Fibroblast of gingiva (primary cell): ENCODE measurements at places on chromosomes 4 and X.

- no peak for DNase-seq
Observed at GRCh38 chr4:140059159-140059558, 94.8 kb downstream of the MAML3 start.

GRCh38 chr4:53281438-53281837 is 84.4 kb downstream of the SCFD2 start:
- DNase-seq, result peak; percentile 43

- DNase-seq, result no peak
Observed at GRCh38 chr4:30718641-30719453, 1.3 kb upstream of the PCDH7 start.

DNA sequence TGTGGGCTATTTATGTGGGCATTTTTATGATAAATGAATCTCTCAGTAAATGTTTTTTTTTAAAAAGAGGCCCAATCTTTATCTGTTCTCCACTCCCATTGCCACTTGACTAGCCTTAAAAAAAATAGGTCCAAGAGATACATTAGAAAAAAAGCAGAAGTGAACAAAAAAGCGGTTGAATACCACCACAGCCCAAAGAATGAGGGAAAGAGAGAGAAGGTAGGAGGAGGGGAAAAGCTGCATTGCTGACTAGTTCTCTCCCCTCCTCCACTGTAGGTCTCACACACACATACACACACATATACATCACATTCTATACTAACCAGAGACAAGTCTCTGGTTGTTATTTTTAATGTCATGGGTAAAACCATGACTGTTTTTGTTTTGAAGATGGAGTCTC is 95.8 kb upstream of the IL13RA1 start:
- no peak for DNase-seq

GRCh38 chr4:128470492-128471053 is 183.0 kb upstream of the PGRMC2 start:
- DNase-seq, result no peak

DNA sequence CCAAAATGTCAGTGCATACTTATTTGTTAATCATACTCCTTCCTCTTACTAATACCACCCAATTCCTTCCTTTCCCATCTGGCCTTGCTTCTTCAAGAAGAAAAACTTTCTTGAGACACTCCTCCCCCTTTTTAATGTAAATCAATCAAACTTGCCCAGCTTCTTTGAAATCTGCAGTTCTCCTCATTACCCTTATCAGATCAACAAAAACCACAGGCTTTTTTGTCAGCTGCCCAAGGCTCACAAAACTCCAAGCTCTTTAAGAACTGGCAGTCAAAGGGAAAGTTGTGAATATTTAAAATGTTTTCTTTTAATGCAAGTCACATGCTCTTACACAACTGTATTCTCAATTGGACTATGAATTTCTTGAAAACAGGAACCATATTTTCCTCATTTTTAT is 11.3 kb upstream of the MYOZ2 start:
- peak; percentile 6 for DNase-seq

DNA sequence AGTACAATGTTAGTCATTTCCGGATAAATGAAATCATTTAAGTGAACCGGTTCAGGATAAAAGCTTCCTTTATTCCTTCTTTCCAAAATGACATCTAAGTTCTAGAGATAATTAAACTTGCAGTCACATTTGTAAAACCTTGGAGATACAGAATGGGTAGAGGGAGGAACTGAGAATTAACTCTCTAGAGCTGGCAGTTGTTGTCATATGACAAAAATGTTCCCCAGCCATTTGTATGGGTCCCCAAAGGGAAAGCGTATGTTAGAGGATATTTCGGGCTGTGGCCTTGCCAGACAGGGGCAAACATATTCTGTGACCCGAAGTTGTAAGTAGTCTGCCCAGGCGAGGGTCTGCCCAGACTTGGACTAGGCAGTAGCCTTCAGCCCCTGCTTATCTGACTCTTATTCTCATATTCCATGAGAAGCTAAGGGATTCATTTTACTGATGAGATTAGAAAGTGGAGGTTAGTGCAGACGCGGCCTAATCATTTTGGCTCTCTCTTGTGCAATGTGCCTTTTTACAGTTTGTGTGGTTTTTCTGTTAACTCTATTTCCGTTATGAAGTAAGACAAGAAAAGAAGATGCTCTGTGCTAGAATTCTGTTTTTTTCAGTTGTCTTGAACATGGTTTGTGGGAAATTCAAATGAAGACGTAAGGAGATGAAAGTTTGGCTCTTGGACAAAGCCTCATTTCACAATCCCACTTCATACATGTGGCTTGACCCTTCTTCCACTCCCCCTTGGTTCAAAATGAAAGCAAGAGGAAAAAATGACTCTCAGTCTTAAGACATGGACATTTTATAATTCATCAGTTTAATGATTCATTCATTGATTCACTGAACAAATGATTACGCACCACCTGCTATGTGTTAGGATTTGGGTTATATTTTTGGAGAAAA is 2394.2 kb upstream of the AGA start:
- no peak for DNase-seq

DNA sequence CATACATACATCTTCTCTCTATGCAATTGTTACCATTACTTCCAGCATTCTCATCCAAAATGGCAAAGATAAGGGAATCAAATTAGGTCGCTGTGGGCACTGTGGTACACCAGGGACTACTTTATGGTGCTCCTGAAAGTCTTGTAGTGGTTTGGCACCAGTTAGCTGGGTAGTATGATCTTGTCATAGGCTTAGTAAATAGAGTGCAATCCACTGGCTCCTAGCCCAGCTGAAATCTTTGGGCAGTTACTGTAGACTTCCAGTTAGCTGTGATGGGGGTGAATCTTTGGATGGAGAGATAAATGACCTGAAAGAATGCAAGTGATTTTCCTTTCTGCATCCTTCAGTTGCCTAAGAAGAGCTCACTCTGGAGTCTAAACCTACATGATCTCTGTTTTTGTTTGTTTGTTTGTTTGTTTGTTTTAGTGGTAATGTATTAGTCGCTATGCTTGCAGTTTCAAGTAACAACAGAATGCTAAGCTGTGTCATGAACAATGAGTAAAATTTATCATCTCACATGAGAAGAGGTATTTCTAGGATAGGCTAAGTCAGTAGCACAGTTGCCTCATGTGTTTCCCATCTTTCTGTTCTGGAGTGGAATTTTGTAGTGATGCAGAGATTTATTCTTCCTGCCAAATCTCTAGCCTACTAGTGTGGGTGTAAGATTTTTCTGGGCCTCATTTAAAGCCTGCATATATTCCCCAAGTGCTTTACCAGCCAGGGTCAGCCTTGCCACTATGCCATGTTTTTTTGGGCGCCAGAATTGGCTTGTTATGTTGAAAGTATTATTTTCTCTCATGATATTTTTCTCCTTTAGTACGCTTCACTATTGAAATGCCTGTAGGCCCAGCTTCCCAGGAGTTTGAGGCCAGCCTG is 24.2 kb downstream of the HERC3 start:
- DNase-seq, result peak; percentile 93

DNA sequence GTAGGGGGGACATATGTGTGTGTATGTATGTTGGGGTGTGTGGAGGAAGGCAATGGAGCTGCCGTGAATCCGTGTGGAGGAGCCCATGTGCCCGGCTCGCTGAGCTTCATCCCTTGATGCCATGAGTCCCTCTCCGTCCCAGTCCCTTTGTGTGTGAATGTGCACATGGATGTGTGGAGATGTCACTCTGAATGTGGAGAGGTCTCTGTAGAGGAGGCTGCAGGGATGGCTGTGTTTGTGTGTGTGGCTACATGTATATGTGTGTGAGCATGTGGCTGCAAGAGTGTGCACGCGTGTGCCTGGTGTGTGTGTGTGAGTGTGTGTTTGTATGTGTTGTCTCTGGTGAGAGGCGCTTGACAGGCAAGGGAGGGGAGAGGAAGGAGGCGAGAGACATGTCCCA is 1.3 kb downstream of the DLG3 start:
- no peak for DNase-seq

GRCh38 chrX:2313864-2314640 is 186.7 kb downstream of the DHRSX start:
- no peak for DNase-seq

DNA sequence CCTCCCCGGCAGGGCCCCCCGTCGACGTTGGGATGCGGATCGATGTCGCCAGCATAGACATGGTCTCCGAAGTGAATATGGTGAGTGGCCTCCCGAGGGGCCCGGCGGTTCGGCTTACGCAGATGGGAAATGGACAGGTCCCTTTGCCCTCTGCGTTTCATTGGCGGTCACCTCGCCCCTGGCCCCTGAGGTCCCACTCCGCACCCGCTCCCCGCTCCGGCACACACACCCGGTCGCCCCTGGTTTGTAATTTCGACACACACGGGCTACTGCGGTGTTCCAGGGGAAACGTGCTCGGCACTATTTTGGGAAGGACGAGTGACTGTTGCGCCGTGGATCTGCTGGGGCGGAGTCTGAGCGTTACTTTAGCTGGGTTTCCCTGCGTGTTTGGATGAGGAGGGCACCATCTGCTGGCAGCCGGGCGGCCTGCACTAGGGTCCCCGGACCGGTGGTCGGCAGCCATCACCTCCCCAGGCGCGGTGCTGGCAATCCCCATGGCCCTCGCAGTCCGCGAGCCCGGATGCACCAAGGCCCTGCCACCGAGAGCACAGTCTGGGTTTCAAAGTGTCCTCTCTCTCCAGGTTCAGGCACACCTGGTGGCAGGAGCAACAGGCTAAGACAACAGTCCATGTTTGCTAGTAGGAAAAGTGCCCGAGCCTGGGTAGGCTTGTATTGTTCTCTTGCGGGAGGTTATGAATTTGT is 1.2 kb downstream of the GABRB1 start:
- DNase-seq, result peak; percentile 16

- DNase-seq, result no peak
Observed at GRCh38 chr4:110808351-110808878, 185.5 kb upstream of the PITX2 start.

DNA sequence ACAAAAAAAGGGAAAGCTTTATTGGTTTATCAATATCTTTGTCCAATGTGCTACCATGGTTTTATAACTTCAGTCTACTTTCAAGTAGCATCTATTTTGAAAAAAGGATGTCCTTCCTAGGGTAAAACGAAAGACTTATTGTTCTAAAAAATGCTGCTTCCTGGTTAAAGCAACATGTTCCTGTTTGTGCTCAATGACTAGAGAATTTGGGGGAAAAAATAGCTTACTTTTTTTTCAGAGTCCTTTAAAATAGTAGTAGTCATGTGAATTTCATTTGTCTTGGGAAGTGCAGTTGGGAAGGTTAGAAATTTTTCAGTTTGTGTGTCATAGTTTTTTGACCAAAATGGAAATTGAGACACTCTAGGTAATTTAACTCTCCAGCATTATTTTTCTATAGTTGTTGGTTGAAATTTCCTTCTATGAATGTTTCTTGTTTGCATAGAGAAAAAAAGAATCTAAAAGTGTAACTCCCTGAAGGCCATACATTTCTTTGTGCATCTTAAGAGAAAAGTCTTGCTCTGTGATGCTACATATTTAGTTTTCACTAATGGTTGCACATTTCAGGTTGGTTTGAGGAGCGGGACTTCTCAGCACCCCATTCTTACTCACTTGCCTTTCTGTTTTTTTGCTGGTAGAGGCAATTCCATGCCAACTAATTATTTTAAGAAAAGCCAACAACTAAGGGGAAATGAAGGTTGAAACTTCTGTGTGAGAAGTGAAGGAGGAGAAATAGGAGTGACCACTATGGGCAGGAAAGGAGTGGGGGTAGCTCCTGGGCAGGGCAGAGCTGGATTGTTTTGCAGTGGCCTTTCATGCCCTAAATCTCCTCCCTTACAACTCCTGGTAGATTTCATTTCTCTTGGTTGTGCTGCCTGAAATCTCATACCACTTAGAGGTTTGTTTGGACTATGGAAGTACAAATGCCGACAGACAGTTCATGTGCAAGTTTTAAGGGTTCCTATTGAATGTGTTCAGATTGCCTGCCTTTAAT is 76.4 kb downstream of the RAPGEF2 start:
- DNase-seq, result no peak

GRCh38 chr4:87025614-87026041 is 90.8 kb downstream of the AFF1 start:
- DNase-seq, result no peak

GRCh38 chrX:82648062-82648461 is 860.0 kb upstream of the POU3F4 start:
- peak; percentile 1 for DNase-seq

GRCh38 chr4:173307778-173308177 is 26.4 kb downstream of the HMGB2 start:
- no peak for DNase-seq

DNA sequence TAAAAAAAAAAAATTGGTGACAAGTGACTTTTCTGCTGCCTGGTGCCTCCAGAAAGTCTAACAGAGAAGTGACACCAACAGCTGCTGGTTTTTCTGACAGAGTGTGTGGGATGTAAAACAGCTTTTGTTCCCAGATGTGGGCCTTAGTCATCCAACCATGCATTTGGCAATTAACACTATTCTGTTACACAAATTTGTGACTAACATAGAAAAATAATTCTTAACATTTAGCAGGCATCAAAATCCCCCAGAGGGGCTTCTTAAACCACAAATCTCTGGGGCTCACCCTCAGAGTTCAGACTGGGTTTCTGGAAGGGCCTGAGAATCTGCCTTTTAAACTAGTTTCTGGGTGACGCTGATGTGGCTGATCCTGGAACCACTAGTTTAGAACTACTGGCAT is 100.5 kb upstream of the PCDH7 start:
- DNase-seq, result no peak

- no peak for DNase-seq
Observed at GRCh38 chrX:79604364-79604763, 237.2 kb upstream of the ITM2A start.

GRCh38 chr4:167868163-167868562 is 224.2 kb upstream of the ANXA10 start:
- DNase-seq, result no peak

- no peak for DNase-seq
Observed at GRCh38 chr4:8592366-8593263, at the start of gene CPZ. Gene CPZ, plus strand, starts transcription at chr4:8592765. Its CDS starts 69 bp downstream, at chr4:8592834.

GRCh38 chr4:94285666-94286065 is 57.0 kb downstream of the HPGDS start:
- no peak for DNase-seq

DNA sequence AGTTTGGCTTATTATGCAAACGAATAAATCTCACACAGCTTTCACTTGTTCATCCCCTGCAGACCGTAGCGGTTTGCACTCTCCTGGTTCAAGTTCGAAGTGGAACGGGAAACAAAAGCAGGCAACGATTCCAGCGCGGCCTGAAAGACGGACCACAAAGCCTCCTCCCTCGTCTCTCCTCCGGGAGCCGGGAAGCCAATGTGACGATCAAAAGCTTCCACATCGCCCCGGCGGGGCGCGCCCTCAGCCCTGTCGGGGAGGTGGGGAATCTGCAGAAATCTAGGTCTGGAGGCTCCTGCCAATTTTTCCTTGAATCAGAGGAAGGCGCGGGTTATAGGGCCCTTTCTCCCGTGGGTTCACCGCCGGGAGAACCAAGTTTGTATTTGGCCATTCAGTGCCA is 16.9 kb upstream of the ZIC3 start:
- no peak for DNase-seq

DNA sequence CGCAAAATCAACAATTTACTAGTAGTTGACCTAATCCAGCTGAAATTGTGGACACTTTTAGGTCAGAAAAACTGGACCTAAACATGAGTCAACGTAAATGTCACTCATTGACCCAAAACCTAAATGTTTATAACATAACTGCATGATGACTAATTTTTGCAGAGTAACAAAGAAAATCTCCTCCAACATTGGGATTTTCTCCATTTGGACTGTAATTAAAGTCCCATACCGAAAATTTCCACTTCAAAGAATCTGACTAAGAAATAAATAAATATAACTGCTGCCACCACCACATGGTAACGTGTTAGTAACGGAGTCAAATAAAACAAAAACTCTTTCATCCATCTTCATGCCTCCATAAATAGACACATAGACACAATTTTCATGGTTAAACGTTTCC is 1.9 kb downstream of the ADGRA3 start:
- DNase-seq, result peak; percentile 76

GRCh38 chr4:105140684-105141490 is 5.8 kb upstream of the TET2 start:
- no peak for DNase-seq

- DNase-seq, result no peak
Observed at GRCh38 chrX:43627147-43627546, 29.0 kb upstream of the MAOA start.
